ACHN (cell line): ENCODE measurements at places on chromosomes 16 and 17.

DNA sequence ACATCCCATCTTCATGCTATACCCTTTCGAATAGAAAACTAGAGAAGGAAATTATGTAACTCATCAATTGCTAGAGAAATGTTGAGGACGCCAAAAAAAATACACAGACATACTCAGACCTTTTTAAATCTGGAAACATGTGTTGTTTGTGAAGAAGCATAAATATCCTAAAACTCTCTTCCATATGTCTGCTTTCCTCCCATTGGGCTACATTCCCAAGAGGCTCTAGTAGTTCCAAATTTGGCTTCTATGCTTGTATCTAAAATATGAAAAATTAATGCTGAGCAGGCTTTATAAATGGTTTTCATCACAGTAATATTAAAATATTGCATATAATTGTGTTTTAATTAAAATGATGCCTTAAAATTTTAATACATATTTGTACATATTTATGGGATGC is 297.9 kb upstream of the PSMD7 start:
- DNase-seq, result no peak

- no peak for DNase-seq
Measured at GRCh38 chr17:64984181-64984580, 64.9 kb upstream of the LRRC37A3 start.

- no peak for DNase-seq
Measured at GRCh38 chr17:47989700-47990099, 18.8 kb downstream of the CDK5RAP3 start.

DNA sequence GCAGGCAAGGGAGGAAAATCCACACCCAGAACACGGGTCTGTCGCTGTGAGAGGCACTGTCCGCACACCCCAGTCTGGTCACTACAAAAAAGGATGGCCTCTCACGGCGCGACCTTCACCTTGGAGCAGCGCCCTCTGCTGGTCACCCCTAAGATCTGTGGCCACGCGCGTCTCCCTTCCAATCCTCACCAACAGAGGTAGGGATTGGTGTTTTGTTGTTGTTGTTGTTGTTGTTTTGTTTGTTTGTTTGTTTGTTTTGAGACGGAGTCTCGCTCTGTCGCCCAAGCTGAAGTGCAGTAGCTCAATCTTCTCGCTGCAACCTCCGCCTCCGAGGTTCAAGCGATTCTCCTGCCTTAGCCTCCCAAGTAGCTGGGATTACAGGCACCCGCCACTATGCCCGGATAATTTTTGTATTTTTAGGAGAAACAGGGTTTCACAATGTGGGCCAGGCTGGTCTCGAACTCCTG is 15.0 kb upstream of the C17orf58 start:
- DNase-seq, result peak; percentile 45

- DNase-seq, result no peak
Measured at GRCh38 chr16:16022683-16023064, 73.3 kb downstream of the ABCC1 start.

DNA sequence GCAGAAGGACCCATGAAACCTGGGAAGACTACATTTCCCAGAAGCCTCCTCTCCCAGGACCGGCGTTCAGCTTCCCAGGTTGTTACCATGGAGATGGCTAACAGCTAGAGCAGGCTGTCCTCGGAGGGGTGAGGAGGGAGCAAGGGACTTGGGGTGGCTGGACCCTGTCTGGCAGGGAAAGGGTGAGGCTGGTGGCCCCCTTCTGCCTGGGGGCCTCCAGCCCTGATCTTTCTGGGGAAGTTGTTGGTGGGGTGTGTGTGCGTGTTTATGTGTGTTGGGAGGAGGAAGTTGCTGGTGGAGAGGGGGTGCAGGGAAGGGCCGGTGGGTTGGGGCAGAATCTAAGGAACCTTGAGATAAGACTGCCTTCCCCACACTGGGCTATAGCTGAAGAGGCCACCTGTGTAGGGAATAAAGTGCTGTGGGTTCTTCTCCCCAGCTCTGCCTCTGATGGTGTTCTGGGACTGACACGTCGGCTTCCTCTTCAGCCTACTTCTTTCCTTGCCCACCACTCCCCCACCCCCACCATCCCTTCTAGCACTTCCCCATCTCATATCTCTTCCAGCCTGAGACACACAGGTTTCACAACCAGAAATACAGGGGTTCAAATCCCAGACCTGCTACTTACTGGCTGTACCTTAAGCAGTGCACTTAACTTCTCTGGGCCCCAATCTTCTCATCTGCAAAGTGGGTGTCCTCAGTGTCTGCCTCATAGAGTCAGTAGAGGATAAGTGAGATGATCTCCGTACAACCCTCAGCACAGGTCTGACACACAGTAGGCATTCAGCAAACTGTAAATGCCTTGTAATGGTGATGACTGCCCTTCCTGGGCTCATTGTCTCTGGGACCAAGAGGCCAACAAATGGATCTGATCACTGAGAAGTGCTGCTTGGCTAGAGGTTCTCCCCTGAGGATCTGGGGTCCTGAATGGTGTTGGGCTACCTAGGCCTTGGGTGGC is at the start of gene DRC7:
Gene DRC7 (plus strand): TSS at position 82 of the 955 bp plus-strand sequence. CDS start 3,144 bp downstream, outside the sequence.
- DNase-seq, result peak; percentile 72

DNA sequence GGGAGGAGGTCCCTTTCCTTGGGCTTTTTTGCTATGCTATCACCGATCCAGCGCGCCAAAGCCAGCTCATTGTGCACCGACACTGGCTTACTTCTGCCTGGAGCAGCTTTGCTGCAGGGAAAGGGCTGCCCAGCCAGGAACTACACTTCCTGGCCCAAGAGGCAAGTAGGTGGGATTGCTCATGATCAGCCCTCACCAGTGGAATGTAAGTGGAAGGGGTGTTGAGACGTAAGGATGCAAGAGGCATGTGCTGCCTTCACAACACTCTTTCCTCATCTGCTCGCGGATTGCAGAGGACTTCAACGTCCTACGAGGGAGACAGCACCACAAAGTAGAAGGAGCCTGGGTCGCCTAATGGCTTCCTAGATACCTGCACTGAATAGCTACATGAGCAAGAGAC is 104.3 kb upstream of the FOXF1 start:
- DNase-seq, result no peak

DNA sequence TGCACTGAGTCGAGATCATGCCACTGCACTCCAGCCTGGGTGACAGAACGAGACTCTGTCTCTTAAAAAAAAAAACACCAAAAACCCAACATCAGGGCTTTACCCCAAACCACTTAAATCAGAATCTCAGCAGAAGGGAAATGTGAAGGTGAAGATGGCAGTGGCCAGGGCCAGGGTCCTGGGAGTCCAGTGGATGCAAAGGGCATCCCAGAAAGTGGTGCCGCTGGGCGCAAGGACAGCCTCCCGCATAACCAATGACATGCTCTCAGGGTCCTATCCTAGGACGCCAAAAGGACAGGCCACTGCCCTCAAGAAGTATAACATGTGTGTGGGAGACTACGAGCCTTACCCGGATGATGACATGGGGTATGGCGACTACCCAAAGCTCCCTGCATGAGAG is 7.9 kb downstream of the TUBD1 start:
- no peak for DNase-seq

- DNase-seq, result no peak
Measured at GRCh38 chr16:57234707-57235092, 10.4 kb upstream of the ARL2BP start.

- no peak for DNase-seq
Measured at GRCh38 chr16:79599256-79599836, 1.2 kb downstream of the MAF start.

- no peak for DNase-seq
Measured at GRCh38 chr16:23302045-23302956, at the start of gene SCNN1B. Gene SCNN1B (plus strand): TSS chr16:23302302. CDS start chr16:23348600, 46,298 bp downstream.

DNA sequence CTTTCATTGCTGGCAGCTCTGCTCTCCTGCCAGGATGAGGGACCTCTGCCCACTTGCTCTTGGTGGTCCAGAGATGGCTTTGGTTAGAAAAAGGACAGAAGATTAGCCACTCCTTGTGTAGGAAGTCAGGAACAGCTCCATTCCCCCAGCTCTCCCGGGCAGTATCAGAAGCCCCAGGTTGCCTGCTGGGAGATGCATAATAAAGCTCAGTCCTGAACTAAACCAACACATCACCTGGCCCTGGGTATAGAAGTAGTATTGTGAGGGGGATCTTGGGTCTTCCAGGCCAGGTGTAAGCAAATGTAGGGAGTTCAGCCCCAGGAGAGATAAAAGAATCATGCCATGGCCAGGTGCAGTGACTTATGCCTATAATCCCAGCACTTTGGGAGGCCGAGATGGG is 52.4 kb downstream of the NEUROD2 start:
- no peak for DNase-seq

- no peak for DNase-seq
Measured at GRCh38 chr16:68346892-68347480, 36.2 kb downstream of the PRMT7 start.

DNA sequence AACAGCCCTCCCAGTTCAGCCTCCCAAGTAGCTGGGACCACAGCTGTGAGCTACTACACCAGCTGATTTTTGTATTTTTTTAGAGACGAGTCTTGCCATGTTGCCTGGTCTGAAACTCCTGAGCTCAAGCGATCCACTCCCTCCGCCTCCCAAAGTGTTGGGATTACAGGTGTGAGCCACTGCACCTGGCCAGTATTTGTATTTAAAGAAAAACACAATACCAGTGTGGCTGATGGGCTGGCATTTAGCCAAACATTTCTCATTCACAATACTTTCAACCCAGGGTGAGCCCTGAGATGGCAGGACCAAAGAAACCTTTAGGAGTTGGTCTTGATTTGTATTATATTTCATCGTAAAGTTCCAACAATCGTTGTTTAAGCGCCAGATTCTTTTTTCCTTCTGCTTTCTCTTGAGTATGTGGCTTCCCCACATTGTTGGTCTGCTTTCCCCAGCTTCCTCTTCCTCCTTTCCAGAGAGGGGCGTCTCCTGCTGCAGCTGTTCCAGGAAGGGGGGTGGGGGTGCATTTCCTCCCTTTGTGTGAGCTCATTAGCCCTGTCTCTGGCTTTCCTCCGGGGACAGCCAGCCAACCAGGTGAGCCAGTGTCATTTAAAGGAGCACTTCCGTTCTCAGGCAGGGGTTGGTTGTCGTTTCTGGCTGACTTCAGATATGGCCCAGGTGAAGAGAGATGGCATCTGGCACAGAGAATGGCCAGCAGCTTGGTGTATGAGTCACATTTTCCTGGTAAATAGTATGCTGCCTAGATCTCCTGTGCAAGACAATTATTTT is 79.9 kb downstream of the GPRC5B start:
- DNase-seq, result no peak

DNA sequence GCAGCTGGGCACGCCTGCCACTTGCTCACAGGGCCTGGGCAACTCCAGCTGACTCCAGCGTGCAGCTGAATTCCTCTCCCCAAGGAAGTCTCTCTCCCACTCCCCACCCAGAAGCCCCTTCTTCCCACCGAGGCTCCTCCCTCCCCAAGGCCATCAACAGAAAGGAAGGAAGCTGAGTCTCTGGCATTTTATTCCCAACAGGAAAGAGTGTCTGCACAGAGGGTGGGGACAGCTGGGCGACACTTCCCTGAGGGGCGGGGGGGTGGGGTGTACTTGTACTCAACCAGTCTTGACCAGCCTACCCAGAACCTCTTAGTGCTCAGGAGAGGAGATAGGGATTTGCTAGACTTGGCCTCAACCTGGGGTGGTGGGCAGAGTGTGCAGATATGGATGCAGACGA is at the start of gene EXOC3L1:
Gene EXOC3L1 (minus strand): TSS at position 96 of the 400 bp plus-strand sequence. CDS start 460 bp downstream, outside the sequence.
- no peak for DNase-seq

GRCh38 chr16:60684002-60684401 is 1352.2 kb downstream of the CDH8 start:
- no peak for DNase-seq

GRCh38 chr17:80970762-80971703 is 20.6 kb upstream of the CHMP6 start:
- no peak for DNase-seq

GRCh38 chr16:12602811-12603698 is 200.6 kb downstream of the CPPED1 start:
- no peak for DNase-seq

- DNase-seq, result no peak
Measured at GRCh38 chr17:3946711-3947235, 17.5 kb downstream of the ATP2A3 start.

DNA sequence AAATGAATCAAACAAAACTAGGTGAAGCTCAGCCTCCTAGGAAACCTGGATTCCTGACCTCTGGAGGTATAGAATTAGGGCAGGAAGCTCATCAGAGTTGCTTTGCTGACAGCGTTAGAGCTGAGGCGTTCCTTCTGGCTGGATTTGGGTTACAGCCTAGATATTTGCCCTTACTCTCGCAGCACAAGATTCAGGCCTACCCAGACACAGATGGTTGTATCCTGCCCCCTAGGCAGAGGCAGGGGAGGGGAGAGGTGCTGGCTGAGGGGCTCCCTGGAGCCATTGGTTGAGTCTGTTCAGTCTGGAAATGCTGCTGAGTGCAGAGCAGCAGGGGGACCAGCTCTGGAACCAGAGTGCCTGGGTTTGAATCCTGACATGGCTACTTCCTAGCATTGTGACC is 78.4 kb downstream of the MPRIP start:
- DNase-seq, result no peak

DNA sequence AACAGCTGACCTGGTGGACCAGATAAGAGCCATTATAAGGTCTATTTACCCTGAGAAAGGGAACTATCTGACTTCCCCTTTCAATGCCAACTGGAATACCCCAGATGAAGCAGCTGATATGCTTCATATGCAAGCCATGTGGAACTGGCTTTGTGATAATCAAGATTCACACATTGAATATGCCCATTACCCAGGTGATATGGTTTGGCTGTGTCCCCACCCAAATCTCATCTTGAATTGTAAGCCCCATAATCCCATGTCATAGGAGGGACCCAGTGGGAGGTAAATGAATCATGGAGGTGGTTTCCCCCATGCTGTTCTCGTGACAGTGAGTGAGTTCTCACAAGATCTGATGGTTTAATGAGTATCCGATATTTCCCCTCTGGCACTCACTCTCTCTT is 42.1 kb downstream of the IKZF3 start:
- no peak for DNase-seq

DNA sequence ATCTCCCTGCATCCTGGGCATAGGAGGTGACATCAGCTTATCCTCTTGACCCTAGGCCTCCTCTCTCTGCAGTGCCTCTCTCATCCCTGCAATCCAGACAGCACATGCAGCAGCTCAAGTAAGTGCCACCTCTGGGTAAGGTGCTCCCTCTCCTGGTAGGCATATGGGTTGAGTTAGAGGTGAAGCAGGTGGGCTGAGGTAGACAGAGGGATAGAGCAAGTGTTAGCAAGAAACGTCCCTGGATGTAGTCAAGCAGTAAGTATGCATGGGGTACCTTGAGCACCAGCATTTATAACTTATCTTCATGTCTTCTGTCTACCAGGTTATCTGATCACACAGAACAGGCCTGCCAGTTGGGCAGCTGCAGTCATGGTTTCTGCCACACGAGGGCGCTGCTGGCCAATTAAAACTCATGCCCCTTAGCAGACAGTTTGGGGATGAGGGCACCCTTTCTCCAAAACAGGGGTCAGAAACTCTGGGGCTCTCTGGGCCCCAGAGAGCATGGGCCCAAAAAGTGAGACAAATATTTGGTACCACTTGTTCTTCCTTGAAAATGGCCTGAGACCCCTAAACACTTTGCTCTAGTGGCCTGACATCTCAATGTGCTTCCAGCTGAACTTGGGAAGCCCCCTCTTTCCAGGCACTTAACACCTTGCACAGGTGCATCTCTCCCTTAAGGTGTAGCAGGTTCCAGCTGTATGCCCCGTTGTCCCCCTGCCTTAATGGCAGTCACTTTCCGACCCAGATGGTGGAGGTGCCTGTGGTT is 59.8 kb downstream of the NEUROD2 start:
- DNase-seq, result peak; percentile 50
